MV-4-11 (cell line): ENCODE measurements at places on chromosomes 7 and 10.

- no peak for DNase-seq
These were observed 3.0 kb downstream of the ZCCHC24 start for GRCh38 chr10:79442171-79443040.

DNA sequence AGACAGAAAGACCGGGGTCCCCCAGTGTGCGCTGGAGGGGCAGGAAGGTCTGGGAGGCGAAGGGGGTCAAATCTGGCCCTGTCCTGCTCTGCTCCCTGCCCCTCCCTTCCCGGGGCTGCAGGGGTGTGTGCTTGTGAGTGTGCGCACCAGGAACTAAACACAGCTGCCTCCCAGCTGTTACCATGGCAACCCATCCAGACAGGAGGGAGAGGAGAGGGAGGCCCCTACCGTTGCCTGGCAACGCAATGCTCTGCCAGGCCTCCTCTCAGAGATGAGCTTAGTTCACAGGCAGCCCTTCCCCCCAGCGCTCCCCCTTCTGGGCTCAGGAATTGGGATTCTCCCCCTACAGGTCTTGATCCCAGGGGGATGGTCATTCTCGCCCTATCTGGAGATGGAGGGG lies 6.1 kb downstream of the NYAP1 start:
- peak; percentile 90 for DNase-seq

DNA sequence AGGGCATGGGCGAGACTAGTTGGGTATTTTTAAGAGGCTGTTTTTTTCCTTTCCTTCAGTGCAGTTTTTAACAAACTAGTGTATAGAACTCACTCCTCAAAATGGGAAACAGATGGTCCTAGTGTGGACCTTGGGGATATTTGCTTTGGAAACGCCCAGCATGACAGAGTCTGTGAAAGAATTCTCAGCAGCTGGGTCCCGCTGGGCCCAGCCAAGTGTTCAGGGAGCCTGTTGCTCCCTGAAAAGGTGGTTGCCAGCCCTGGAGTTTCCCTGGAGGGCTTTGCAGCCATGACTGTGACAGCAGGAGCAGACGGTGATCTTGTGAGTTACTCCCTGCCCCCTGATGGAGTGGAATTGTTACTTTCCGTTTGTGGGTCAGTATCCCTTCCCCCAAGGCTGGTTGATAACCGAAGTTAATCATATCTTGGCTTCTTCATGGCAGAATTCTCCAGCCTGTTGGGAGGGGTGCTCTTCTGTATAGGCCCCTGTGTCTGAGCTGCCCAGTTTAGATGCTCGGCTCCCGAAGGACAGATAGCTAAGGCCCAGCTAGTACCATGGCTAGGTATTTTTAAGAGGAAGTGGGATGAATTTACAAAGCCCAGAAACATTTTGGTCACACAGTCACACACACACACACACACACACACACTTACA lies 278.6 kb upstream of the HABP2 start:
- DNase-seq = peak; percentile 37

- no peak for DNase-seq
These were observed 50.6 kb upstream of the FAM204A start for GRCh38 chr10:118392761-118393160.

DNA sequence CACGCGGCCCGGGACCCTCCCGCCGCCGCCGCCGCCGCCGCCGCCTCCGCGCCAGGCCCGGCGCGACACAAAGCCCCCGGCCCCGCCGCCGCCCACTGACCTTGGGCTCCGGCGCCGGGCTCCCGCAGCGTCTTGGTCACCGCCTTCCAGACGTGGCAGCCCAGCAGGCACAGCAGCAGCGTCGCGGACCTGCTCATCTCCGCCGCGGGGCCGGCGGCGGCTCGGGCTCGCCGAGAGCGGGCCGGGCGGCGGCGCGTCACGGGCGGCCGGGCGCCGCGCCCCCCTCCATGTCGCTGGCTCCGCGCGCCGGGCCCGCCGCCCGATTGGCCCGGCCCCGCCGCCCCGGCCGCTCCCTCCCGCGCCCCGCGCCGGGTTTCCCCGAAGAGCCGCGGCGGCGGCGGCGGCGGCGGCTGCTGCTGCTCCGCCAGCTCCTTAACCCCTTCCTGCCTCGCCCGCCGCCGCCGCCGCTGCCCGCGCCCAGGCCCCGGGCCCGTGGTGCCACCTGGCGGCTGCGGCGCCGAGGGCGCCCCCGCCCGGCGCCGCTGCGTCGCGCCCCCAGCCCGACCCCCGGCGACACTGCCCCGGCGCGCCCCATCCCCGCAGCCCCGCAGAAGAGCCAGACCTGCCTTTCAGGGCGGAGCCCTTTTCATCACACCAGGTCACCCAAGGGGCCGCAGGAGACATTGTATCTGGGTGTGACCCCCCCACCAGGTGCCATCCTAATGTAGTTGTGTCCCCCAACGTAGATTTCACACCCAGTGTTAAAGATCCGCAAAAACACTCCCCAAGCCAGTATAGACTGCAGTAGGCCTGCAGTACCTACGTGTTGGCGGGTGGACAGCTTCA lies at the start of gene FAM171A1:
Gene FAM171A1, minus strand, starts transcription at position 434 of the 846 bp plus-strand sequence. Its CDS starts 237 bp downstream, at position 197.
- no peak for DNase-seq
